ENCODE measurements at places on chromosomes 1 and 21.

DNA sequence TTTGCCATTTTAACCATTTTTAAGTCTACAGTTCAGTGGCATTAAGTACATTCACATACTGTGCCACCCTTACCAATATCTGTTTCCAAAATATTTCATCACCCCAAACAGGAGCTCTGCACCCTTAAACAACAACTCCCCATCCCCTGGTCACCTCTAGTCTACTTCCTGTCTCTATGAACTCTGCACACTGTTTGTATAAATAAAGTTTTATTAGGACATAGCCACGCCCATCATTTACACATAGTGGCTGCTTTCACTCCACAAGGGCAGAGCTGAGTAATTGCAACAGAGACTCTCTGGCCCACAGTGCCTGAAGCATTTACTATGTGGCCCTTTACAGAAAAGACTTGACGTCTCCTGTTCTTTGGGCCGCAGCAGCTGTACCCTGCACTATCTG is 30.1 kb downstream of the KCNAB2 start:
- no peak for DNase-seq

- DNase-seq = peak; percentile 79
Observed at GRCh38 chr21:35275776-35276175, 226.7 kb upstream of the RUNX1 start.

DNA sequence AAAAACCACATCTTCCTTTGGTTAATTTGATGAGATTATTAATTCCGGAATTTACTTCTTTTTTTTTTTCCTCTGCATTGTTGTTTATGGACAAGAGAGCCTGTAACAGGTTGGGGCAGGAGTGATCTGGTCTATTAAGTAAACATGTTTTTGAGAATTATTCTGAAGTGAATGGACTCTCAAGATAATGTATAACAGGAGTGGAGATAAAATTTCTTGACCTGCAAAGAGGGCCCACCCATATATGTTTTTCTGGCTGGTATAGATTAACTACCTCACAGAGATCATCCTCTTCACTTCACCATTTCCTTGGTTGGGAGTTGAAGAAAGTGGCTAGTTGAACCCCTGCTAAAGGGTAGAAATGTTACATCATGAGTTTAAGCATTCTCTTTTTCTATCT is 10.7 kb downstream of the DDI2 start:
- DNase-seq = no peak

DNA sequence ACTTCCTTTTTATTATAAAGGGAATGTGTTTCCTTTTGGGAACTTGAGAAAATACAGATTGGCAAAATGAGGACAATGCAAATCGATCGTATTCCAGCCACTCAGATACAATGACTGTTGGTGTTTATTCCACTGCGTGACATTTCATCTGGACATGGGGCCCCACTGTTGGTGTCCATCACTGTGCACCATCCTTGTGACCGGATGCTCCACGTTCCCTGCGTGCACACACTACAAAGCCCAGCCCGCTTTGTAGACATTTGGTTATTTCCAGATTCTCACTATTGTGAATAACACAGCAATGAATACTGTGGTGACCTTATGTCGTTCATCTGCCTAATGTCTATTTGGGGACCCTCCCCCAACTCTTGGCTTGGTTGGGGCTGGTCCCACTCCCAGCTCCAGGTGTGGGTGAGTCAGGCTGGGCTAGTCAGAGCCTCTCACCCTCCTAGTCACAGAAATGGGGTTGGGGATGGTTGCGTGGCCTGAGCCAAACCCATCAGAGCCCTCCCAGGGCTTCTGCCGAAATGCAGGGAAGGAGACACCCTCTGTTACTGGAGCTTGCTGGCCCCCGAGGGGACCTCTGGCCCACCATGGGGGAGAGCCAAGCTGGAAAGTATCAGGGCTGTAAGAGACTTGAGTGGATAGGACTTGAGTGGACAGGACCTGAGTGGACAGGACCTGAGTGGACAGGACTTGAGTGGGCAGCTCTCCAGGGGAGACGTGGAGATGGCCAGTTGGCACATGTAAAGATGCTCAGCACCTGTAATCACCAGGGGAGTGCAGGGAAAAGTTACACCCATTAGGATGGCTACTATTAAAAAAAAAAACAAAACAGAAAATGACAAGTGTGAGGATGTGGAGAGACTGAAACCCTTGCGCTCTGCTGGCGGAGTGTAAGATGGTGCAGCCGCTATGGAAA is 57.1 kb upstream of the ADARB1 start:
- no peak for DNase-seq

GRCh38 chr1:112686417-112686816 is 12.0 kb downstream of the MOV10 start:
- DNase-seq = no peak

DNA sequence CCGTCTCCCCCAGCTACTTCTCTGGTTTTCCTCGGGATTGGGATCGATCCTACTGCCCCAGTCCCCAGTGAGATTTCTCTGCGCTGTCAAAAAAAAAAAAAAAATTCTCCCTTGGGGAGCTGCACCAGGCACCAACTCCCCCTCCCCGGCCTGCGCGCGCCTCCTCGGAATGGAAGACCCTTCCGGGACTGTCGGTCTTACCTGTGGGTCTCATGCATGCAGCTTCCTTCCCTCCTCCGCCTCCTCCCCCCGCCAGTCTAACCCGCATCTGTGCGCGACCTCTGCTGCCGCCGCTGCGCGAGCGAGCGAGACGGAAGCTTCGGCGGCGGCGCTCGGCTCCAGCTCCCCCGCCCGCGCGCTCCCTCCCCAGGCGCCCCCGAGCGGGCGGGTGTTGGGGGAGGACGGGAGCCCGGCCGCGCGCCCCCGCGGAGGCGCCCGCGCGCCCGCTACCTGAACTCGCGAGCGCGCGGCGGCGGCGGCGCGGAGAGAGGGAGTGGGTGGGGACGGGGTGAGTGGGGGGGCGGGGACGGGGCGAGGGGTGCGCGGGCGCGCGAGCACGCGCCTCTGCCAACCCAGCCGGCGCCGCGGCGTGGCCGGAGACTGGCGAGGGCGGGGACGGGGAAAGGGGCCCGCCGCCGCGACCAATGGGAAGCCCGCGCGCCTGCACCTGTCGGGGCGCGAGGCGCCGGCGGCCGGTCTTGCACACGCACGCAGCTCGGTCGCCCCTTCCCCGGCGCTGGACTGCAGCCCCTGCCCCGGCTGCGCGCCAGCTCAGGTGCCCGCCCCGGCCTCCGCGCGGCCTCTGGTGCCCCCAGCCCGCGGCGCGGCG is at the start of gene SUSD4:
TSS of gene SUSD4 (minus strand) at position 321 of the 829 bp plus-strand sequence. CDS start 751 bp downstream, outside the sequence.
- DNase-seq = peak; percentile 85

GRCh38 chr1:2823921-2824610 is 22.6 kb upstream of the TTC34 start:
- no peak for DNase-seq

GRCh38 chr1:107559881-107560280 is 405.1 kb downstream of the VAV3 start:
- no peak for DNase-seq

GRCh38 chr1:210378736-210379135 is 50.0 kb downstream of the HHAT start:
- no peak for DNase-seq

GRCh38 chr1:193827516-193827915 is 641.1 kb upstream of the B3GALT2 start:
- no peak for DNase-seq

GRCh38 chr21:44931501-44932407 is 8.1 kb upstream of the SLX9 start:
- no peak for DNase-seq

DNA sequence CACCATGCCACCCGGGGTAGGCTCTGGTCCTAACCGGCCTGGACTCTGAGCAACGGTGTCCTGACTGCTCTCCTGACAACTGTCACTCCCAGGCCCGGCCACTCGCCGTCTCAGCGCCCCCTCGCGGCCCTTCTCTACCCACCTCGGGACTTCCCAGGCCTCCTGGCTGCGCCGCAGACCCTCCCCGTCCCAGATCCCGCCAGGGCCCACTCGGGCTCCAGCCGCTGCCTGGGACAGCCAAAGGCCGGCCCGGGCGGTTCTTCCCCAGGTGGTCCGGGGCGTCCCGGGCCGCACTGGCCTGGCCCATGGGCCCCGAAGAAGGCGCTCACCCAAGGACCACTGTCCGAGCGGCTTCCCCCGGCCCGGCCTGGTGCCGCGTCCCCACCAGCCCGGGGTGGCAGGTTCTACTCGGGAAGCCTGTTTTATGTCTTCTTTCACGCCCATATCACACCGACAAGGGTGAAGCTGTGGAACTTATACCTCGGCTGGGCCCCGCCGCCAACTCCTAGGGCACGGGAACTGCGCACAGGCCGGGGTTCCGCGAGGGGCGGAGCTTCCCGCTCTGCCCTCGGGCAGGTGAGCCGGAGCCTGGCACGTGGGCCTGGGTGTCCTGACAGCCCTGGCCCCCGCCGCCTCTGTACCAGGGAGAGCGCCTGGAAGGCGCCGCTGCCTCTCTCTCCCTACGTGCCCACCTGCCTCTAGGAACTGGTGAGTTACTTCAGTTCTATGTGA is 138.3 kb downstream of the TTLL7 start:
- no peak for DNase-seq

GRCh38 chr1:199685369-199685768 is 342.1 kb upstream of the NR5A2 start:
- no peak for DNase-seq

- no peak for DNase-seq
Observed at GRCh38 chr1:37244083-37244480, 209.8 kb upstream of the GRIK3 start.

- no peak for DNase-seq
Observed at GRCh38 chr21:40850071-40850470, 3.1 kb upstream of the DSCAM start.

- no peak for DNase-seq
Observed at GRCh38 chr21:37266515-37267221, 466 bp downstream of the VPS26C start.

GRCh38 chr1:216665406-216665805 is 57.8 kb downstream of the ESRRG start:
- no peak for DNase-seq

DNA sequence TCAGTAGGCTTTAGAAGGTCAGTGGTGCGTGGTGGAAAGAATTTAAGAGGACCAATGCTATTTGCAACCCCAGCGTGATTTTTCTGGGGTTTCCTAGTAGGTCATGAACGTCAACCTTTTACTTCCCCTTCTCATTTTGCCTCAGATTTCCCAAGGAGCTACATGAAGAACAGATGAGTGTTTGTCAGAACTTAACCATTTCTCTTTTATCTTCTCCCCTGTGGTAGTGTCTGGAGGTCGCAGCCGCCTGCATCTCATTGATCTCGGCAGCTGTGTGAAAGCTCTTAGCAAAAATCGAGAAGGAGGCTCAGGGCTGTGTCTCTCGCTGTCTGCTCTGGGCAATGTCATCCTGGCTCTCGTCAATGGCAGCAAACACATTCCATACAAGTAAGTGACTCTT is 491.1 kb downstream of the KIF26B start:
- no peak for DNase-seq

- DNase-seq = no peak
Observed at GRCh38 chr1:30613188-30613587, 110.2 kb downstream of the MATN1 start.

DNA sequence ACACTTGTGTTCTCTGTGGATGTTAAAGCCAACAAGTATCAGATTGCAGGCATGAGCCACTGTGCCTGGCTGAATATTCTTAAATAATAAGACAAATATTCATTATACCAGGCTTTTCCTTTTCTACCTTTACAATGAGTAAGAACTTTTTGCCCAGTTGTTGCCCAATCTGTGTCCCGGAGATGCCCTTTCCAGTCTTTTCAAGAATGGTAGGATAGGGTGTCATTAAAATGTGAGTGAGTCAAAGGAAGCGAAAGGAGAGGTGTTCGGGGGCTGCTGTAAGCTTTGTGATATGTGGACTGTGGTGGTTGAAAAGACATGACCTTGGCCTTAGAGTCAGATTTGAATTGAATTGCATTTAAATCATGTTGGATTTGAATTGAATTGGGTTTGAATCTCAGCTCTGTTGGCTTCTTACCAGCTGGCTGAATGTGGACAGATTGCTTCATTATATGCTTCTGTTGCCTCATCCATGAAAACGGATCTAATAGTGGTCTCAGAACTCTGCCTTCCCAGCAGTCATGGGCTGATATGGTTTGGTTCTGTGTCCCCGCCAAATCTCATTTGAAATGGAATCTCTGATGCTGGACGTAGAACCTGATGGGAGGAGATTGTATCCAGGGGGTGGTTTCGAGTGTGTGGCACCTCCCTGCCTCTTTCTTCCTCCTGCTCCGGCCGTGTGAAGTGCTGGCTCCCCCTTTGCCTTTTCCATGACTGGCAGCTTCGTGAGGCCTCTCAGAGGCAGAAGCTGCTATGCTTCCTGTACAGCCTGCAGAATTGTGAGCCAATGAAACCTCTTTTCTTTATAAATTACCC is 22.7 kb upstream of the AADACL3 start:
- no peak for DNase-seq

DNA sequence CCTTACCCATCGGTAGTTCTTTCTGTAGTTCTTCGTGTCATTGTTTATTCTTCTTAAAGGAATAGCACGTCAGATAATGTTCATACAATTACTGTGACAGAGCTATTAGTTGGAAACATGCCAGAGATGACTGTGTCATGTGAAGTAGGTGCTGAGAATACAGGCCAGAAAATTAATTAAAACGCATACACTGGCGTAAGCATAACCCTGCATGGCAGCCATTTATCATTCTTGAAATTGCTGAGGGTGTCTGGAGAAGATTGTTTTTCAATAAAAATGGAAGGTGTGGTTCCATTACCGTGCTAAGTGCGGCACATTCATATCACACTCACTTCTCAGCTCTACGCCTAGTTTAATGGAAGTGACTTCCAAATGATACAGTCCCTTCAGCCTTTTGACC is 7.8 kb downstream of the ETS2 start:
- DNase-seq = no peak

DNA sequence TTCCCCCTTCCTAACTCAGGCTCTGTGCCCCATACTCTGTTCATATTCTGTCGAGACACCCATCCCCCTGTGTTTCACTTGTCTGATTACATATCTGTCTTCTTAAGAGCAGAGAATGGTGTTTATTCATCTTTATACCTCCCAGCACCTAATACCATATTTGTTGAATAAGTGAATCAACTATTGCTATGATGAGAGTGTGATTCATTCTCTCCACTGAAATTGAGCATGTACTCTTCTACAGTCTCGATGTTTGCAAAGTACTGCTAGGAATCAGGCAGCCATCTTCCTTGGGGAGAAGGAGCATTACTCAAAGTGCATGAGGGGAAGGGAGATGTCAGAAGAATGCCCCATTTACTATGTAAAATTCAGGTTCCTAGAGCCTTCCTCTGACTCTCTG is 27.0 kb downstream of the TBX15 start:
- DNase-seq = no peak
